ENCODE measurements at places on chromosomes 5 and 9.
A peak's percentile ranks its signal among the peaks of the same experiment; 100 is the strongest.

GRCh38 chr9:38278457-38278856 is 114.0 kb upstream of the ALDH1B1 start:
- DNase-seq: no peak

DNA sequence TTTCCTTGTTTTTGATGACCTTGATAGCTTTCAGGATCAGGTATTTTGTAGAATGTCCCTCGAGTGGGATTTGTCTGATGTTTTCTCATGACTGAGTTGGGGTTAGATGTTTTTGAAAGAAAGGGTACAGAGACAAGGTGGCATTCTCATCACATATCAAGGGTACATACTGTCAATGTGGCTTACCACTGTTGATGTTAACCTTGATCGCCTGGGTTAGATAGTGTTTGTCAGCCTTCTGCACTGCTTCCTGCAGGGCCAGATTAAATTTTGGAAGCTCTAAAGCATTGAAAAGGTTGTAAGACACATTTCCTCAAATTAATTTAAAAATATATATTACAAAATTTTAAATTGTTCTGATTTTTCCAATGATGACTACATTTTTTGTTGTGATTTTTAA is 287.4 kb upstream of the ACTBL2 start:
- DNase-seq: no peak

GRCh38 chr5:142095035-142095434 is 13.5 kb upstream of the NDFIP1 start:
- no peak for DNase-seq

GRCh38 chr5:33275921-33276627 is 164.7 kb upstream of the TARS1 start:
- DNase-seq: no peak

GRCh38 chr9:74804018-74804385 is 83.7 kb downstream of the TRPM6 start:
- no peak for DNase-seq

DNA sequence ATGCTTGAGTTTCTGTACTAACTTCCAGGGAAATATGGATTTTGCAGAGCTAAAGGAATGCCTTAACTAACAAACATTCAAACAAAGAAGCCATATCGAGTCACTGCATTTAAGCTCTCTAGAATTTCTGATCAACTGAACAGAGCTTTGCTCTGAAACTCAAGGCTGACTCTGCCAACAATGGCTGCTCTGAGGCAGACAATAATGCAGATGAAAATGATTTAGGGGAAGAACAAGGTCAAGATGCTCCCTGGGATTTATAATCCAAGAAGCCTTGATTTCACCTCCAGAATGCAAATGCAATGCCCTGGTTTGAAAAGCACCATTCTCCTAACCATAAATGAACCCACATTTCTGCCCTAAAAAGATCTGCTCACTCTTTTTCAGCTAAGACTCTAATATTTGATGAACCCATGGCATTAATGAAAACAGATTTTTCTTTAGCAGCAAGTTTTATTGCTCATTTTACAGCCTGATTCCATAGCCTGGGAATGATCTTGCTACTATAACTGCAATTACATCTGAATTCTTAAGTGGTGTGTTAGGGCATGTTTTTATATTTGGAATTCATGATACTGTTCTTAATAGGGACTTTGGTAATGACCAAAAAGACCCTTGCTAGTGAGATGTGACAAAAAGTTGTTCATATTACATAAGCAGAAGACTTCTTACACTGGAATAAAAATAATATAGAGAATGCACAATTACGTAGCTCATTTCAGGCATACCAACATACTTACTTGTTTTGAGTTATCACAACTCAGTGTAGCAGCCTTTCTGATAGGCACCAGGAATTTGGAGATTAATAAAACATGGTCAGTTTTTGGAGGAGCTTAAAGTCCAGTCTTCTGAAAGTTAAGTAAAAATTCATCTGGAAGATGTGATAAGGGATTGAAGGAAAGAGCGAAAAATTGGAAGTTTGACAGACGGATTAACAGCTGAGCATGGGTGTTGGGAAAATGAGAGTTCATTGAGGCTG is 169.4 kb downstream of the TRPM3 start:
- DNase-seq: no peak

GRCh38 chr9:121300283-121301119 is 32.5 kb downstream of the GSN start:
- DNase-seq: no peak

DNA sequence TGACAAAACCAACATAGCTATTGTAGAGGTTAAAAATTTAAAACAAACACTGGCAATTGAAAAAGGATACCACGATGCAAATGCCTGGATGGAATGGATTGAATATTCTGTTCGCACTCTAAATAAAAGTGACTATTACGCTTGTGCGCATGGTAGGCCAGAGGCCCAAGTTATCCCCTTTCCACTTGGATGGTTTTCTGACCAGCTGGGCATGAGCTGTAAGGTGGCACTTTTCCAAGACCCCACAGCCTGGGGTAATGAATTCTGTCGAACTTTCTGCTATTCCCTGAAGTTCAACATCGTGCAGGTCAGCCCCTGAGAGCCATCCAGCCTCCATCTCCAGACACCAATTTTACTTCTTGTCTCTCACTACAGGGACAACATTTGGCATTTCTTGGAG is 5.4 kb upstream of the RNF180 start:
- DNase-seq: no peak

- DNase-seq: no peak
Measured at GRCh38 chr9:69249337-69249736, 75.3 kb downstream of the TJP2 start.

DNA sequence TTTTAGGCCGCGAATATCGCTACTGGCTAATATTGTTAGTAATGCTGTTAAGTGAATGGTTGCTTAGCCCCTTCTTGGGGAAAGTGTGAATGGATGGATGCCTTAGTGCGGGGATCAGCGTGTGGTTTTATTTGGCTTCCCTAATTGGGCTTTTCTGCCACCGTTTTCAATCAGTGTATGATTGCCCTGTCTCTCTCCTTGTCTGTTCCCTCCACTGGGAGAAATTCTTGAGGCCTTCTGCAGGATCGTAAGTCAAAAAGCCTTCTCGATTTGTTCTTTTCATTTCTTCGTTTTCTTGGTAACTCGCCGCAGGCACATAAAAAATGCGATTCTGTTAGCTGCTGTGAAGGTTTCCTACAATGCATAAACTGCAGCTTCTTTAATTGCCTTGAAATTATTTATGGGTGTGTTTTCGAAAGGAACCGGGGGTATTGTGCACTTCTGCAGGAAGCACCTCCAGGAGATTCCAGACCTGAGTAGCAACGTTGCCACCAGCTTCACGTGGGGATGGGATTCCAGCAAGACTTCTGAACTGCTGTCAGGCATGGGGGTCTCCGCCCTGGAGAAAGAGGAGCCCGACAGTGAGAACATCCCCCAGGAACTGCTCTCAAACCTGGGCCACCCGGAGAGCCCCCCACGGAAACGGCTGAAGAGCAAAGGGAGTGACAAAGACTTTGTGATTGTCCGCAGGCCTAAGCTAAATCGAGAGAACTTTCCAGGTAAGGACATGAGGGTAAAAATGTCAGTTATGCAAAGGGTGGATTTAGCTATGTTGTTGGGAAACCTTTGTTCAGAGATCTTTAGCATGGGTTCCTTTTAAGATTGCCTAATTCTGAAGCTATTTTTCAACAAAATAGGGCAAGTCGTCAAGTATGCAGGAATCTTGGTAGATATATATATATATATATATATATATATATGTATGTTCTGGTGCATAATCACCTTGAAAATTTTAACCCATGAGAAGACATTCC is 700 bp downstream of the SKP2 start:
- peak; percentile 17 for DNase-seq

GRCh38 chr9:100573655-100574260 is 4.1 kb upstream of the CAVIN4 start:
- no peak for DNase-seq

- no peak for DNase-seq
Measured at GRCh38 chr9:74499770-74500583, 2.8 kb downstream of the RORB start.

DNA sequence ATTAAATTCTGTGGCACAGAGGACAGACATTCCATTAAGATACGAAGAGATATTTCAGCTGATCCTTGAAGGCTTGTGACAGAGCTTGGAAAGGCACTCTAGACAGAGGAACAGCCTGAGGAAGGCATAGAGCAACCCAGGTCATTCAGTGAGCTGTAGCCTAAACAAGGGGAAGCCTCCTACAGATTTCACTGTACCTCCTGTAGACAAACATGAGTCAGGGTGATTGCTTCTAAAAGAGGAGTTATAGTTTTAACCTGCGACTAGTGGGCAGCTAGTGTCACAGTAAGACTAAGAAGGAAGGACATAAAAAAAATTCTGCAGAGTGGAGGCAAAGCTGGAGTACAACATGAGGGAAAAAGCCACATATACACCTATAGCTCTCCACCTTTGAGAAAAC is 43.5 kb upstream of the ANKDD1B start:
- DNase-seq: peak; percentile 12

DNA sequence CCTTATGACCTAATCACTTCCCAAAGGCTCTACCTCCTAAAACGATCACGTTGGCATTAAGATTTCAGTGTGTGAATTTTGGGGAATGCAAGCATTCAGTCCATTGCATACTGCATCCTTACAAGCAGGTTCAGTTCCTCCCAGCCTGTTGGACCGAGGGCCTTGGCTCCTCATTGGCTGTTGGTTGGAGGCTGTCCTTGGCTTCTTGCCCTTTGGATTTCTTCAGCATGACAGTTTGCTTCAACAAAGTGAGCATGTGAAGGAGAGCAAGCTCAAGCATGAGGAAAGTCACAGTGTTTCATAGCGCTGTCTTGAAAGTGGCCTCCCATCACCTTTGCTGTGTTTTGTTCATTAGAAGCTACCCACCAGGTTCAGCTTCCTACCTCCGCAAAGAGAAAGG is 109.5 kb downstream of the GADD45G start:
- DNase-seq: no peak

- DNase-seq: no peak
Measured at GRCh38 chr9:136391737-136392537, 8.0 kb downstream of the SNAPC4 start.

DNA sequence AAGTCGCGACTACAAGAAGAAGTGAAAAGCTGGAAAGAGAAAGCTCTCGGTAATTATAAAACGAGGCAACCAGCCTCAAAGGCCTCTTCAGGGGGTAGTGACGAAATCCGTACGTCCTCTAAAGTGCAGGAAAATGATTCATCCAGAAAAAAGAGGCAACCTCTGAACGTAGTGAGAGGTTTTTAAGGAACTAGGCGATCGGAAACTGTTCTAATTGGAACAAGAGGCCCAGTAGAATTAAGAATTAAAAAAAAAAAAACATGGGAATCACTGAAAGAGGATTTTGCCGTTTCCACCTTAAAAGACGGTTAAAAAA is 1.0 kb downstream of the CSNK1A1 start:
- no peak for DNase-seq

DNA sequence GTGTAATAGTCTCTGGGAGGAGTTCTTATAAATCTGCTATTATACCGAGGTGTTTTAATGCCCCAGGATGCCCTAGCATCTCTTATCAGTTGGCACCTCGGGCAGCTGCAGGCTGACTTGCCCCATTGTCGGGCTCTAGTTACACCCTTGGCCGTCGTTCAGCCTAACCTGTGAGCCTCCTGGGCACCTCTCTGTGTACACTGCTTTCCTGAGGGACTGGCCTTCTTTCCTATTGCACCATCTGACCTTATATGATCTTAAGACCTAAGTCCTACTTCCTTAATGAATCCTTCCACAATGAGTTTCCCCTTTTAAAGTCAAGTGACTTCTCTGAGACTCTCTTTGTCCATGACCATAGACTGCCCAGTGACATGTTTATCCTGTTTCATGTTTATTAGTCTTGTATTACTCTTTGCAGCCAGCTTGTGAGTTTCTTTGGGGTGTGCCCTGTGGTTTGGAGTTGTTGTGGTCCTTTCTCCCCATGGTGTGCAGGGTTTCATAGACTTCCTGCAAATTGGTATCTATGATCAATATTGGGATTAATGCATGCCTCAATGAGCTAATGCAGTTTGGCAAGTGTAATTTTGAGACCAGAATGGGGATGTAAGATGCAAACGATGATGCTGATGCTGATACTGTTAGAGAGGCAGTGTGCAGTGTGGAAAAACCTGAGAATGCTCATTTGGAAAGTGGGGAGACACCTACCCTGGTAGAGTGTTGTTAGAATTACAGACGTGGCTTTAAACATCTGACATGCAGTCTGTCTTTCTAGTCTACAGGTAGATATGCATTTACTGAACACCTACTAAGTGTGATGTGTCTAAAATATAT is 4.9 kb downstream of the DAPK1 start:
- DNase-seq: no peak

DNA sequence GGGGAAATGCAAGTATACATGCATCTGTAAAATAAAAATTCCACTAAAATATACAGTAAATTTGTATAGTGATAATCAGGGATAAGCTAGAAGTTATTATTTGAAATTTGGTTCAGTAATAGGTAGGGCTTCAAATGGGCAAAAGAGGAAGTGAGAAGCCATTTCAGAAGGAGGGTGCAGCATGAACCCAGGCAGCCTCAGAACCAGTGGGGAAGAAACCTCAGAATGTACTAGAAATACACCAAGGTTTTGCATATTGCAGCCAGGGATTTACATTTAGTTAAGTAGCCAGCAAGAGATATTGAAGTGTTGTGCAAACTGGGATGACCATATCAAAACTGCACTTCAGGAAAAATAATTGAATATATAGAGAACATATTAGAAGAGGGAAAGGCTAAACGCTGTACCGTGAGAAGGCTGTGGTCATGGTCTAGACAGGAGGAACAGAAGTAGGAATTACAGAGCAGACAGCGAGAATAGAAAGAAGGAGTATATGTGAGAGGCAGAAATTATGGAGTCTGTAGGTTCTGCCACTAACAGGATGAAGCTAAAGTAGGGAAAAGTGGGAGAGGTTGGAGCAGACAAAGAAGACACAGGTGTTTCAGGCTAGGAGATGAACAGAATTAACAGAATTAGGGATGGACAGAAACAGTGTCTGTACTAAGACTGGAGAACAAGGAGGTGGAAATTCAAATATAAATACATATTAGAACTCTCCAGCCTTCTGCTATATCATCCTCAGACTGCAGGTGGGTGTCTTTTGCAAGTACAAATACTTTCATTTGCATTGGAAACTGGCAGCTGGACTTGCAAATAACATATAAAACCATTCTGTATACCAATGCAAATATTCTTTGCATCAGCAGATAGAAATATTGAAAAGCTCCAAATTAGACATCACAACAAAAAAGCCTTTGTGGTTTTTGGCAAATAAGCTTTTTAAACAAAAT is 335.6 kb downstream of the ZNF608 start:
- DNase-seq: no peak

GRCh38 chr9:88024896-88025295 is 50.6 kb upstream of the CDK20 start:
- no peak for DNase-seq

- DNase-seq: no peak
Measured at GRCh38 chr9:111961575-111961974, 65.0 kb downstream of the UGCG start.

Data from iPS-NIHi11 (cell line).